ENCODE measurements at places on chromosomes 2 and 18.

DNA sequence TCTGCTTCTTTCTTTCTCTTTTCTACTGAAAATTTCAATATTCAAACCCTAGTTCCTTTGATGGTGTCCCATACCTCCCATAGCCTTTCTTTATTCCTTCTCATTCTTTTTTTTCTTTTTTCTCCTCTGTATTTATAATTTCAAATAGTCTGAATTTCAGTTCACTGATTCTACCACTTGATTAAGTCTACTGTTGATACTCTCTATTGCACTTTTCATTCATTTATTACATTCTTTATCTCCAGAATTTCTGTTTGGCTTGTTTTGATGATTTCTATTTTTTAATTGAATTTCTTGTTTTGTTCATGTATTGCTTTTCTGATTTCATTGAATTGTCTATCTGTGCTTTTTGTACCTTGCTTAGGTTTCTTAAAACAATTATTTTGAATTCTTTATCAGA lies 111.9 kb upstream of the VRK2 start:
- DNase-seq, result no peak

- DNase-seq, result peak; percentile 54
These were observed 972 bp upstream of the DLX2 start for GRCh38 chr2:172103471-172104272.

- no peak for DNase-seq
These were observed 82.3 kb downstream of the STPG4 start for GRCh38 chr2:47072728-47073191.

DNA sequence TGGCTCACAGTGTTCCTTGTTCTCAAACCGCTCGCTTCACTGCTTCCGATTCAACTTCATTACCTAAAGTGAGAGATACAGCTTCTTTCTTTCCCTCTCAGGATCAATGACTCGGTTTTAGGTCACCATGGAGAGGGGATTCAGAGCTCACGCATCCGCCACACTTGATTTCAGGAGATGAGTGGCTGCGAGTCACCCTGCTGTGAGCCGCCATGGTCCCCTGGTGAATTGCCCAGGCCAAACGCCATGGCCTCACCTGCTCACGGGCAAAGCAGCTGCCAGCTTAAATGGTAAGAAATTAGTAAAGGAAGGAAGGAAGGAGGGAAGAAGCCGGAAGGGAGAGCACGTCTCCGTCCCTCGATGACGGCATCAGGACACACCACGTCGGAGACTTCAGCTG lies 60.5 kb downstream of the ADNP2 start:
- DNase-seq, result no peak

GRCh38 chr2:88575051-88575450 lies 52.2 kb downstream of the EIF2AK3 start:
- DNase-seq, result no peak

DNA sequence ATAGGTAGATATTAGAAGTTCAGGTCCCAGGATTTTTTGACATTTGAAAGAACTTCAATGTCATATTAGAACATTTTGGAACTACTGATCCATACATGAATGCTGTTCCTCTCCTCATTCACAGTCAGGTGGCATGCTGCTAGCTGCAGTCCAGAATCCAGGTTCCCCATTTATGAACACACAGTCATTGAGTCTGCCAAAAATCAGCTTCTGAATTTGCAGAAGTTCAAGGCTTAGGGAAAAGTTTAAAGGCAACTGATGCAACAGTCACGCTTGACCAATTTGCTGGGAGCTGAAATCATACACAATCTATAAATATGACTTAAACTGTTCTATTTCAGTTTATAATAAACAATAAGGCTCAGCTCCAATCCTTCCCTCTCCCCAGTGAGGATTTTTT lies 17.3 kb upstream of the TTR start:
- no peak for DNase-seq

DNA sequence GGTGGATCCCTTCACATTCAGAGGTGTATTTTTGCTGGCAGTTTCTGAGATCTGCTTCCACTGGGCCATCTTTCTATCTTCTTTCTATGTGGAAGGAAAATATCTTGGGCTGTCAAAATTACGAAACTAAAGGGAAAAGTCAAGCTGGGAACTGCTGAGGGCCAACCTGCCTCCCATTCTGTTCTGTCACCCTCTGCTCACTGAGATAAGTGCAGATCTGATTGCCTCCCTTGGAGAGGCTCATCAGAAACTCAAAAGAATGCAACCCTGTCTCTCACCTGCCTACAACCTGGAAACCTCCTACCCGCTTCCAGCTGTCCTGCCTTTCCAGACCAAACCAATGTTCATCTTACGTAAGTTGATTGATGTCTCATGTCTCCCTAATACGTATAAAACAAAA lies 26.5 kb downstream of the RAX start:
- DNase-seq, result no peak

- no peak for DNase-seq
These were observed 67.2 kb downstream of the PTRHD1 start for GRCh38 chr2:24725956-24726355.

GRCh38 chr2:80377071-80377470 lies 72.5 kb upstream of the LRRTM1 start:
- DNase-seq, result no peak

DNA sequence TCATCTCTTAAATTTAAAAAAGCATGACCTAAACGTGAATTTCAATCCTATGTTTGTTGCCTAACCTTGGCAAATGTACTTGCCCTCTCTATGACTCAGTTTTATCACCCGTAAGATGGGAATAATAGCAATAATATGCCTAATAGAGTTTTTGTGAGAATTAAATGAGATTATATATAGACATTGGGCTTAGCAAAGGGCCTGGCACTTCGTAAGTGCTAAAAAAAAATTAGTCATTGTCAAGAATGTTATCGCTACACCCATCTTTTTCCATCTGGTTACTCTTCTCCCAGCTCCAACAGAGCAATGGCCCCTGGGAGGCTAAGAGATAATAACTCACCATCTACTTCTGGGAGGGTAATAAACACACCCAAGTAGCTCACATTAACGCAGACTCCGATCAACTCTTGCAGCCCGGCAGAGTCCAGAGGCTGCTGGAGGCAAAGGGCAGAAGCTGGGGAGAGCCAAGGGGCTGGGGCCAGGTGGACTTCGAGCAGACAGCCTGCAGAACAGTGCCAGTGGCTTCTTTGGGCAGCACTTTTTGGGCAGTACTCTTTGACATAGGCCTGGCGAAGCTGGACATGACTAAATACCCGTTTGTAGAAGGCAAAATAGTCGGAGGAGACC lies 63.9 kb upstream of the STPG4 start:
- no peak for DNase-seq

GRCh38 chr2:28444956-28445355 lies 50.9 kb upstream of the PLB1 start:
- no peak for DNase-seq

DNA sequence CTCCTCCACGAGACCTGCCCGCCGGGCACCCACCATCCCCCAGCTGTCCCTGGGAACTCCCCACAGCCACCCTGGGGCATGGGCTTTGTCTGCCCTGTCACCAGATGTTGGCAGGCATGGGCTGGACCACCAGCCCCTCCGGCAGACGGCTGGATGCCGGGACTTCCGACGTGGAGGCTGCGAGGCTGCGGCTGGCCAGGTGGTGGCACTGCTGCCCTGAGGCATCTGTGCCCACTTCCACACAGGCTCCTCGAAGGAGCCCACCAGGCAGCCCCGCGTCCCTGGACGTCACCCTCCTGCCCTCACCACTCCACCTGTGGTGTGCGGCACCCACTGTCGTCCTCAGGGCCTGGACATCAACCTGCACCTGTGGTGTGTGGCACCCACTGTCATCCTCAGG lies 319.9 kb upstream of the SALL3 start:
- DNase-seq, result no peak

DNA sequence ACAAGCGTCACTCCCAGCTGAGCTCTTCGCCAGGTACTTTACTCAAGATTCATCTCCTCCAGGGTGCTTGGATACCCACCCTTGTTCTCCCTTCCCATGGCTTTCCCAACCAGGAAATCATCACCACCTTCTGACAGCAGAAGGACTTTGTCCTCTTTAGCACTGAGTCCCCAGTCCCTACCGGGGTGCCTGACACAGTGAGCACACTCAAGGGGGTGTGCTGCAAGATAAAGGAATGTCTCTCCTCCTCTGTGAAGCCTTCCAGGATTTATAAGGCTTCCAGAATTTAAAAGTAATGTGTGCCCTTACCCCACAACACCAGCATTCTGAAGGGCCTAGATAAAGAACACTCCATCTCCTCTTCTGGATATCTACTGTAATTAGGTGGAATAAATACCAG lies 39.6 kb downstream of the ACVR1 start:
- DNase-seq, result no peak

- DNase-seq, result peak; percentile 14
These were observed 26.6 kb upstream of the LANCL1 start for GRCh38 chr2:210503001-210503623.

GRCh38 chr18:51716277-51716676 lies 518.8 kb upstream of the MEX3C start:
- no peak for DNase-seq

- DNase-seq, result no peak
These were observed 67.0 kb downstream of the ASAP2 start for GRCh38 chr2:9273486-9274130.

- DNase-seq, result no peak
These were observed 118.6 kb downstream of the ANKRD44 start for GRCh38 chr2:197191940-197192322.

DNA sequence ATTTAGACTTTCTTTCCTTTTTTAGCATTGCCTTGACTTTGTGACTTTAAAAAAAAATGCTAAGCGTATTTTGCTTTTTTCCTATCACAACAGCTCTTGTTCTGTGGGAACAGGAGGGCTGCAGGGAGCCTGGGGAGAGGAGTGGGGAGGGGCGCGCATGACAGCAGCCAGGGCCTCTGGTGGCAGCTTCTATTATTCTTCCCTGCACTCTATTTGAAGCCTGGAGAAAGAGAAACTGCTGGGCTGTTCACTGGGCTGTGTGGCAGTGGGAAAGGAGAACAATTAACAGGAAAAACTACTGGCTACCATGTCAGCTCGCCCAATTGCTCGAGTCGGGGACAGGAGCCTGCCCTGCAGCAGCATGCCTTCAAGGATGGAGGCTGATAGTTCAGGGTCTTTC lies 119.0 kb upstream of the ZBTB14 start:
- no peak for DNase-seq

All from activated CD8-positive, alpha-beta memory T cell treated with anti-CD3 and anti-CD28 coated beads for 1 hour (primary cell).